ENCODE measurements at places on chromosomes 16 and 17.
A peak's percentile ranks its signal among the peaks of the same experiment; 100 is the strongest.

DNA sequence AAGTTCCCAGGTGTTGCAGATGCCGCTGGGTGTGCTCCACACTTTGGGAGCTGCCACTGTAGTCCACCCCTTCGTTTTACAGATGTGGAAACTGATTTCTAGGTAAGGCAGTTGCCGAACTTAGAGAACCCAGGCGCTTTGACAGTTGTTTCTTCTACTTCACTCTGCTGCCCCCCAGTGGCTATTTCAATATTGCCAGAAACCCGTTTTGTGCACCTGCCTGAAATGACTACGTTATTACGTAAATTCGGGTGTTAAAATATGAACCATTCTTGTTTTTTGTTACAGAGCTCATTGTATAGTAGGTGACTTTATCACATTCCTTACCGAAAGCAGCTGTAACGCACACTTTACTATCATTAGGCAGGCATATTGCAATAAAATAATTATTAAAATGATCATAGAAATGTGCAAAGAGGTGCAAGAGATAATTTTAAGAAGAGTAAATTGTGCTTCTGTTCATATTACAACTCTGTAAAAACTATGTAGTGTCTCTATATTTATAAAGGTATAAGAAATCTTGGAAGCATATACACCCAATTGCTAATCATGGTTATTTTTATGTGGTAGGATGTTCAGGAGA, 44.9 kb downstream of the OTOA start:
- peak; percentile 13 for DNase-seq

GRCh38 chr16:46884513-46885293, 541 bp downstream of the GPT2 start:
- no peak for DNase-seq

GRCh38 chr17:2563061-2563460, 30.4 kb upstream of the PAFAH1B1 start:
- DNase-seq, result no peak

DNA sequence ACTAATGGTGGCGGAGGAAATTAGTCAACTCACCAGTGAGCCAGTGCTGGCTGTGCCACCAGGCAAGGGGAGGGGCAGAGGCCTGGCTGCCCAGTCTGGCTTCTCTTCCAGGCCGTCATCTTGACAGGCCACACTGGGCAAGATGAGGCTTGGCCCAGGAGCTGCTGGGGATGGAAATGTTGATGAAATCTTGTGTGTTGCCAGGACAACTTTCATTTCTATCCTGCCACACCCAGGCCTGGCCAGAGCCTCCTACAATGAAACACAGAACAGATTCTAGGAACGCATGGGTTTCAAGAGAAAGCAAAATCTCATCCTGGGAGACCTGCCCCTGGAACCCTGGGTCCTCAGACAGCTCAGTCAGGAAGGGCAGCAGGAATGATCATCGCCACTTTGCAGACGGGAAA, 9.3 kb downstream of the HEXIM2 start:
- peak; percentile 73 for DNase-seq

DNA sequence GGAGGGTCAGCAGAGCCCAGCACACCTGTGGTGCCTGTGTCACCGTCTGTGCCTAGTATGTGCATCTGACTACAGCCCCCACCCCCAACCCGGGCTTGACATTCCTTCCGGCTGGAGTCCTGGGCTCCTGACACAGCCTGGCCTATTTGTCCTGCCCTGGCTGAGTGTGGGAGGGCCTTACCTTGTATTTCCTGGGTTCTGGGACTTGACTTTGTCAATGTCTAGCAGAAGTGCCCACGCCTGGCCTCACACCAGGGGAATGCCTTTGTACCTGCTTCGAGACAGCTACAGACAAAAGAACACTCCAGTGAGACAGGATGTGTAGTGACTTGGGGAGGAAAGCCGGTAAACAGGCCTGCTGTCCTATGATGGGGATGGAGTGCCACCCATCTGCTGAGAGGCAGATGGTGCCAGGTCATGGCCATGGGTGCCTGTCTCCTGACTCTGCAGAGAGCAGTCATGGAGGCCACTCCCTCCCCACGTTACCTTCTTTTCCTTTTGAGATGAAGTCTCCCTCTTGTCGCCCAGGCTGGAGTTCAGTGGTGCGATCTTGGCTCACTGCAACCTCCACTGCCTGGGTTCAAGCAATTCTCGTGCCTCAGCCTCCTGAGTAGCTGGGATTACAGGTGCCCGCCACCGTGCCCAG, 42.8 kb downstream of the TNFRSF13B start:
- DNase-seq, result no peak

GRCh38 chr17:51354936-51355335, 94.6 kb downstream of the UTP18 start:
- DNase-seq, result no peak

DNA sequence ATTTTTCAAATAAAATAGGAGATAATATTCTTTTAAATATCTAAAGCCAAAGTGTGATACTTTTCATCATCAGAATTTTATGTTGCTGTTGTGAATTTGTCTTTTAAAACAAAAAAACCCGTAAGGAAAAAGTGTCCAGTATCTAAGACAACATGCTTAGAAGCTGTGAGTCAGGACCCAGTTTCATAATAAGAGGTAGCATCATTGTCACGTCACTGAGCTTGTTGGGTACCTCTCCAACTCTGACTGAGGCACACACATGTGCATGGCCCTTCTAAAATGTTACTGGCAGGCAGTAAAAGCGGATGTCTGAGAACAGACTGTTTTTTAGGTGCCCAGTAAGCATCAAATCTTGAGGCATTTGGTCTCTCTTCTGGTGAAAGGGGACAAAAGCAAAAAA, 2.5 kb downstream of the CIAPIN1 start:
- DNase-seq, result no peak

DNA sequence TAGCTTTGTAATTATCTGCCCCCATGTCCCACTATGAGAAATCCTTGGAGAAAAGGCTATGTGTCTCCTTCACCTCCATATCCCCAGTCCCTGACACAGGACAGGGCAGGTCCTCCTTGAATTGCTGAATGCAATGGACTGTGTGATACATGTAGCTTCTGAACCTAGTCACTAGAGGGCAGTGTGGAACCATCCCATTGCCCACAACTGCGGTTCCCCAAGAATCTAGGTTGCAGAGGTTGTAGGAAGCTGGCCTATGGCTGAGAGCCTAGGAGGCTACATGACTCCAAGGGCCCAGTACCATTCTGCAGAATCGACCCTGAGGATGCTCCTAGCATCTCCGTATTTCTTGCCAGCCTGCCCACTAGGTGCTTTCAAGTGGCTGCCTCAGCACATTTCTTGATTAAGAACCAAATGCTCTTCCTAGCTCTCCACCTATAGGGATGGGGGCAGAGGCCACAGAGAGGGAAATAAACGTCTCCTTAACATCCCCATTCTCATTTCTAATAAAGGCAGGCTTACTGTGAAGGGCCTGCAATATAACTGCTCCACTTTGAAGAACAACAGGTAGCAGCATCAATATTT, 394.0 kb downstream of the CA10 start:
- DNase-seq, result peak; percentile 1

DNA sequence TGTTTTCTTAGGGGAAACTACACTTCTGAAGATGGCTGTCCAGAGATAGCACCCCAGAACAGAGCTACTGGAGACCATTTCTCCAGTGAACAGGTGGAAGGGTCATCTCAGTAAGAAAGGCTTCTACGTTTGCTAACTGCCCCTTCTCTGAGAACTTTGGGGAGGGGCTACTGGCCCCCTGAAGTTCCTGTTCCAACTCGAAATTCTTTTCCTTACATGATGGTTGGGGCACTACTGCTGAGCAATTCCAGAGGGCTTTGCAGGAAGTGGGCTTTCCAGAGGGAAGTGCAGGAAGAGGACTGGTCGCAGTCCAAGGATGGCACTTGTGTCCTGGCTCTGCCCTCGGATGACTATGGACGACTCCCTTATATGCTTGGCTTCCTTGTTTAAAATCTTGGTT, 31.2 kb downstream of the TOM1L2 start:
- DNase-seq, result no peak

DNA sequence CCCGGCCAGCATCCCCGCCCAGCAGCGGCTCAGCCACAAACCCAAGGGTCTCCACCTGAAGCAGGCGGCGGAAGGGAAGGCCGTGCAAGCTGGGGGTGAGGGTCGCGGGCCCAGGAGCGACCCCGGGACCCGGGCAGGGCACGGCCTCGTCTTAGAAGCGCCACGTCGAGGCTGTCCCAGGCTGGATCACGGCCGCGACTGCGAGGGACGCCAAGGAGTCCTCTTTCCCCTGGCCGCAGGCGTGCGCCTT, 538 bp upstream of the CCNF start:
- no peak for DNase-seq

DNA sequence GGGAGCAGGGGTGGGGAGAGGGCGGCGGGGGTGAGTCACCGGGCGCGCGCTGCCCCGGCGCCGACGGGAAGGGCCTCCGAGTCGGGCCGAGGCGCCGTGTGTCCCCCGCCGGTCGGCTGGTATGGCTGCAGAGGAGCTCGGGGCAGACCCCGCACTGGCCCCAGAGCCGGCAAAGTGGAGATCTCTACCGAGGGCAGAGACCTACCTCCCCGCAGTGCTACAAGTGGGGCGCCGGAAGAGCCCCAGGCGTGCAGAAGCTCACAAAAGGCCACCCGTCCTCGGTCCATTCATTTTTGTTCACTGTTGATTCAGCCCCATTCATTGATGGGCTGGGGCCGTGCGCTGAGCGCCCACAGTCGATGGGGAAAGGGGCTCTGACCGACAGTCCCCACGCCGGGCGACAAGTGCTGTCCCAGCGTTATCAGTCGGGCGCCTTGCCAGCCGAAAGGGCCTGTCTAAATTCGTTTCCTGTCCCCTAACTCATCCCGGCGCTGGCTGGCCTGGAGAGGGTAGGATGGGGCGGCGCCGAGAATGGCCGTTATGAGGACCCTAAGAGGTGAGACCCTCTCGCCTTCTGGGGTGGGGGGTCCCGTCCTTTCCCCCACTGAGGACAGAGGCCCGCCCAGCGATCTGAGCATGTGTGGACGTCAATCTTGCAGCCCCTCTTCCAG, 709 bp upstream of the ENO3 start:
- DNase-seq, result no peak

- DNase-seq, result no peak
Measured at GRCh38 chr16:71423865-71424264, 18.0 kb downstream of the TLE7 start.
